ENCODE measurements at places on chromosomes 2 and 18.

GRCh38 chr2:145049475-145049874 is 529.6 kb upstream of the ZEB2 start:
- DNase-seq = no peak

DNA sequence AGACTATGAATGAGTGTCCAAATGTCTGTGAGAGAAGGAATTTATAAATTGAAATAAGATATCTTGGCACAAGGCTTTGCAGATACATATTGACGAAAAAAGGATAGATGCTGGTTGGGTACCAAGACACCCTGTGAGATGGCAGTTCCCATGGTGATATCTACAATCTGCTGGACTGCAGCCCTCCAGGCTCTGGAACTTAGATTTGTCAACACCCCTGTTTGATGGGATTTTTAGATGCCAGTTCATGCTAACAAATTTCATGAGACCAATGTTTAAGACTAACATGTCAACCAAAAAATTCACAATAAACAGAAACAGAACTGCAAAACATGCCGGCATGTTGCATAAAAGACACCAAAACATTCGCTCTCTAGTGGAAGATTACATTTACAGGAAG is 400.3 kb upstream of the CNTNAP5 start:
- no peak for DNase-seq

GRCh38 chr2:112216167-112216566 is 38.7 kb downstream of the ZC3H8 start:
- DNase-seq = no peak

DNA sequence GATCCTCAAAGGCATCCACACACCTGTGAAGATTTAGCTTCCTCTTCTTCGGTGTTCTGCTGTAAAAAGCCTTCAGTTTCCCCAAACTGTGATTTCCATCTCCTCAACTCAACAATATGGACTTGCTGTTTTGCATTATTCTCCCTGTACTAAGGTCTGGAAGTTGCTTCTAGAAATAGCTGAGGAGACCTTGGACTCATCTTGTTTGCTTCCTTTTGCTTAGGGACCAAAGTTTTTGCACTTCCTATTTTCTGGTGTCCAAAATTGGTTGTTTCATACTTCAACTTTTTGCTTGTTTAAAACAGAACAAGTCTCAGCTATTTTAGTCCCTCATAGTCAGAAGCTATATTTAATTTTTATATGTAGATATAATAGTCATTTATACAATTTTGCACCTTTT is 201.9 kb upstream of the COPS8 start:
- no peak for DNase-seq

DNA sequence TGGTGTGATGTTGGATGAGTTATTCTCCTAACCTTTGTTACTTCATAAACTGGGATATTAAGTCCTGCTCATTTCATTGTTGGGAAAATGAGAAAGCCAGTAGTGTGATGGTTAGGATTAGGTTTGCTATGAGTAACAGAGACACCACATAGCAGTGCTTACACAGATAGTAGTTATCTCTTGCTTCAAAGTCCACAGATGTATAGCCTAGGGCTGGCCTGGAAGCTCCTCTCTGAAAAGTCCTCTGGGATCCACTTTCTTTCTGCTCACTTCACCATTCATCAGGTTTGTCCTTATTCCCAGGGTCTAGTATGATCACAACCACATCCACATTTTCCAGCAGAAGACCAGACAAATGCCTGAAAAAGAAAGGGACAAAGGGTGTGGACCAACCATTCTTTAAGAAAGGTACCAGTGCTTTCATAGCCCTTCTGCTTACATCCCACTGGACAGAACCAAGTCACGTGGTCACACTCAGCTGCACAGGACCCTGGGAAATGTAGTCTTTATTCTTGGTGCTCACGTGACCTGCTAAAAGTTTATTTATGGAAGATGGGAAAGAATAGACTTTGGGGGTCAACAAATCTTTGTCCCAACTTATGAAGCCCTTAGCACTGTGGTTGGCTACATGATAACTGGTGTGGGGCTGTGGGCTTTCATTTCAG is 108.9 kb downstream of the INSIG2 start:
- DNase-seq = no peak

DNA sequence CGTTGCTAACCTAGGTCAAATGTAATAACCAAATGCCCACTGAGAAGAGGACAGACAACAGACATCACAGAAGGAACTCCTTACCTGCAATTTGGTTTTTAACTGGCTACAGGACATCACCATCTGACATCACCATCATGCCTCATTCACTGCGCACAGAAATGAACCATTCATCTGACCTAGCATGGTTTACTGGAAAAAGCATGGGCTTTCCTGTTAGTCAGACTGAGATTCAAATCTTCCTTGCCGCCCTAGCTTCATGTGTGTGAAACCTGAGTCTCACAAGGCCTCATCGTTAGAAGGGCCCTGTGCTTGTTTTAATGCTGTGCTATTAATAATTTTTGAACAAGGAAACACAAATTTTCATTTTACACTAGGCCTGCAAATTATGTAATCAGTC is 1.1 kb upstream of the HIBCH start:
- DNase-seq = no peak

DNA sequence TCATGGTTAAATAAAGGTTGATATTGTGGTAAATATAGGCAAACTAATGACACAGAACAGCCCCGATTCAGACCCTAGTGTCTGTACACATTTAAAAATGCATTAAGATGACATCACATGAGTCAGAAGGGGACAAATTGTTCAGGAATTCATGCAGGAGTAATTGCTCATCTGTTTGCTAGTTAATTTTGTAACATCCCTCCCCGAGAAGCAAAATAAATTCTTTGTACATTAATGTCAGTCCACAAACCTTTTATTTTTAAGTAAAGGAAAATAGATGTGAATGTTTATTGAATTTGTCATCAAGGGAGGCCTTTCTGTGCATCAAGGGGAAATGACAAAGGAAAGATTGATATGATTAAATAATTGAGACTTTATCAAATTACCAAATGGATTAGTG is 69.9 kb downstream of the SH3BP4 start:
- no peak for DNase-seq

Measured in stimulated activated naive CD8-positive, alpha-beta T cell treated with anti-CD3 and anti-CD28 coated beads, Interleukin-15, Interleukin-2, amounts not matched to agents 100 U/mL and 50 U/mL, for 24 hours (primary cell).